ENCODE measurements at places on chromosomes 1 and 21.

GRCh38 chr1:54180701-54181360, 19.0 kb downstream of the CYB5RL start:
- DNase-seq: no peak

DNA sequence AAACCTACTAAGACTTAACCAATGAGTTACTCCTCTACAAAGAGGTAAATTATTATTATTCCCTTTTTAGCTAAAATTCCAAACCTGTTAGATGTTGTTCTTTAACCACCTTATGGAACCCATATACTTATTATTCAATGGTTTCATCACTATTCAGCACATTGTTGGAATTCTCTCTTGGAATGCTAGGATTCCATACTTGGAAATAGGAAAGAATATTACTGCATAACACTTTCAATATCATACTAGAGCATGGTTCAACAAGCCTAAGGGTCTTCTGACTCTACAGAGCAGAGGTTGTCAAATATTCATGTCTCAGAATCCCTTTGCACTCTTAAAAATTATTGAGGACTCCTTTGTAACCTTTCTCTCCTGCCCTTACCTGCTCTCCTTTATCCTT, 69.4 kb downstream of the DEGS1 start:
- no peaks in the 10 kb centered on the region for H3K36me3 ChIP-seq
- H3K27ac ChIP-seq: no peak overlapping the region
- no peaks in the 10 kb centered on the region for H3K4me1 ChIP-seq
- no peaks in the 10 kb centered on the region for H3K27me3 ChIP-seq

DNA sequence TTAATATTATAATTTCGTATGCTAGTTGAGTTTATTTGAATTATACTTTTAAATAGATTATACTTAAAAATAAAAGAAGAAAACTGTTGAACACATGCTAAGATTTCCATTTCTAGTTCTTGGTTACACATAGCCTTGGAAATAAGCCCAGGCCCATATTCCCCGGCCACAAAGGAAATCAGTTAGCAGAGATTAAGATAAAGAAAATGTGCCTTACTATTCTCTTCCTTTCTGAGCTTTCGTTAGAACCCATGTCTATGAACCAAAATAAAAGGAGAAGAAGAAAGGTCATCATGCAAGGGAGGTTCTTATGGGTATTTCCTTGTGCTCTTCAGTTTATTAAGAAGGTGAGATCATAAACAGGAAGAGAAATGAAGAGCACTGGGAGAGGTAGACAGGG, 32.3 kb upstream of the CRP start:
- no peaks in the 10 kb centered on the region for H3K36me3 ChIP-seq
- no peaks in the 10 kb centered on the region for H3K4me1 ChIP-seq
- no peak overlapping the region for H3K4me3 ChIP-seq
- H3K27me3 ChIP-seq: no peaks in the 10 kb centered on the region

DNA sequence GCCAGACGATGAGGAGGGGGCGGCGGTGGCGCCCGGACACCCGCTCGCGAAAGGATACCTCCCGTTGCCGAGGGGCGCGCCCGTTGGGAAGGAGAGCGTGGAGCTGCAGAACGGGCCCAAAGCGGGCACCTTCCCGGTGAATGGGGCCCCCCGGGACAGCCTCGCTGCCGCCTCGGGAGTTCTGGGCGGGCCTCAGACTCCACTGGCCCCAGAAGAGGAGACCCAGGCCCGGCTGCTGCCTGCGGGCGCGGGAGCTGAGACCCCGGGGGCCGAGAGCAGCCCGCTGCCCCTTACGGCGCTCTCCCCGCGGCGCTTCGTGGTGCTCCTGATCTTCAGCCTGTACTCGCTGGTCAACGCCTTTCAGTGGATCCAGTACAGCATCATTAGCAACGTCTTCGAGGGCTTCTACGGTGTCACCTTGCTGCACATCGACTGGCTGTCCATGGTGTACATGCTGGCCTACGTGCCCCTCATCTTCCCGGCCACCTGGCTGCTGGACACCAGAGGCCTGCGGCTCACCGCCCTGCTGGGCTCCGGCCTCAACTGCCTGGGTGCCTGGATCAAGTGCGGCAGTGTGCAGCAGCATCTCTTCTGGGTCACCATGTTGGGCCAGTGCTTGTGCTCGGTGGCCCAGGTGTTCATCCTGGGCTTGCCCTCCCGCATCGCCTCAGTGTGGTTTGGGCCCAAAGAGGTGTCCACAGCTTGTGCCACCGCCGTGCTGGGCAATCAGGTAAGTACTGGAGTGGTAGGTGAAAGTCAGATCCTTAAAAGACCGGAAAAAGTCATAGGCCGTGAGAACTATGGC, 588 bp downstream of the FLVCR1 start:
- no peak for DNase-seq
- peak overlapping the region; percentile 91 for H3K27ac ChIP-seq
- H3K27me3 ChIP-seq: no peaks in the 10 kb centered on the region
- H3K4me3 ChIP-seq: peak overlapping the region; percentile 82
- no peaks in the 10 kb centered on the region for H3K36me3 ChIP-seq

DNA sequence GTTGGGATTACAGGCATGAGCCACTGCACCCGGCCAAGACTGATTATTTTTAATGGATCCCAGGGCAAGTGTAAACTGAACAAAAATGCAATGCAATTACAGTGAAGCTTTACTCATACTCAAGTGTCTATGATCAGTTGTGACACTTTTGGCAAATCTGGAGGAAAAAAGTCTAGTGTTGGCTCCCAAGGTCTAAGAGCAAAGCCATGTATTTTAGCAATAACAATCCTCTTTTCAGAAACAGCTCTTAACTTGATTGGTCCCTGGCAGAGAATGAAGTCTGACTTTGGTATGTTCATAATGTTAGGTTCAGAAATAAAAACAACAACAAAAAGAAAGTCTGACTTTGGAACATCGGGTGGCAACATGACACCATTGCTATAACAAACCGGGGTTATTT, 40.2 kb upstream of the C1orf53 start:
- no peak overlapping the region for H3K4me3 ChIP-seq
- no peaks in the 10 kb centered on the region for H3K27me3 ChIP-seq
- H3K36me3 ChIP-seq: no peaks in the 10 kb centered on the region

DNA sequence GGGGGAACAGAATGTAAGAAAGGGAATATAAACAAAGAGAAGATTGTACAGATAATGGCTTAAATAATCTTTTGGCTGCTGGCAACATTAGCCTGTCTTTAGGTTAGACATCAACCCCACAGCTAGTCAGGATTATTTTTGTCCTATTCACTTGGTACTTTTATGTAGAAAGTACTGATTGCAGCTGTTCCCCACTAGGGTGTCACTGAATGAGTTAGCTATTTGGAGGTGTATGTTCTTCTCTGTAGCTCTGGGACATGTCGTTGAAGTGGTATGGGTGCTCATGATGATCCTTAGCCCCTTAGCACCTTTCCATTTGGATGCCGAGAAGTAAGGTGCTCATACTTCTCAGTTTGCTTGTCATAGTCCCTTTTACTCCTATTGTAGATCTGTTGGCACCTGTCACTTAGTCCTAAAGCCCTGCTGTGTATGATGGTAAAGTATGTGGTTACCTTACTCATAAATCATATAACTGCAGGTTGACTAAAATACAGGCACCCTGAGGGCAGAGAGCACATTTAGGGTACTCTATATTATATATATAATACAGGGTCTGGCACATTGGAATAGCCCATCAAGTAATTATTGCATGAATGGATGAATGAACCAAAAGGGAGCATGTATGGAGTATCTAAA, 64.6 kb downstream of the USP25 start:
- no peak overlapping the region for H3K4me3 ChIP-seq
- H3K4me1 ChIP-seq: no peaks in the 10 kb centered on the region
- H3K27me3 ChIP-seq: no peaks in the 10 kb centered on the region
- no peak for DNase-seq
- H3K27ac ChIP-seq: no peak overlapping the region
- H3K36me3 ChIP-seq: no peaks in the 10 kb centered on the region
